ENCODE measurements at places on chromosomes 2 and 18.

GRCh38 chr2:214565246-214565645 lies 154.4 kb downstream of the VWC2L start:
- no peak for DNase-seq

GRCh38 chr2:105104208-105104731 lies 66.4 kb downstream of the MRPS9 start:
- no peak for DNase-seq

DNA sequence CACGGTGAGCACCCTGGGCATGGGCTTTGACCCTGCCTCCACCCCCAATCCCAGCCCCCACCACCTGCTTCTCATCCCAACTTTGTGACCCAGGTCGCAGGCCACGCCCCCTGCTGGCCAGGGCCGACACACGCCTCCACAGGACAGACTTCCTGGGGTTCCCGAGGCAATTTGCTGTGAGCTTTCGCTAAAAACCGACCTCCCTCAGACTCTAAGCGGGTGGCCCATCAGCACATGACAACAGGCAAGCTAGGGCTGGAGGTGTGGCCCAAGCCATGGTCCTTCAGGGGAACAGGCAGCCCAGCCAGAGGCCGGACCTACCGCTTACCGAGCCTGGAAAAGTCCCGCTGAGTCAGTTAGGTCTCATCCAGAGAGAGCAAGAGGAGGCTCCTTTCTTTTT lies 31.9 kb downstream of the C1QL2 start:
- no peak for DNase-seq

GRCh38 chr18:45171679-45172191 lies 443.5 kb upstream of the SLC14A2 start:
- DNase-seq: no peak

DNA sequence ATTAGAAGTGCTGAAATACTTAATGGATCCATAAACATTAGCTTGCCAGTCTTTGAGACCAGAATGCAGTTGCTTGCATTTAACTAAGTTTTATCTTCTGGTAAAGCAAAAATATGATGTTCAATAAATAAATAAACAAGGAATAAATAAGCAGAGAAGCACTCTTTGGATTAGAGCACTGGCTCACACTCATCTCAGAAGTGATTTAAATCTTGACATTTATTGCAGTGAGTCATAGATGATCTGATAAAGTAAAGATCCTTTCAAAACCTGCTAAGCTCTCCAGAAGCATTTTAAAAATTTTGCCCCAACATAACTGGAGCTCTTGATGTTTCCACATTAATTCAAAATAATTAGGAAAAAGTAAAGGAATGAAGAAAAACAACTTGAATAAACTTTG lies 66.8 kb downstream of the KYNU start:
- no peak for DNase-seq

DNA sequence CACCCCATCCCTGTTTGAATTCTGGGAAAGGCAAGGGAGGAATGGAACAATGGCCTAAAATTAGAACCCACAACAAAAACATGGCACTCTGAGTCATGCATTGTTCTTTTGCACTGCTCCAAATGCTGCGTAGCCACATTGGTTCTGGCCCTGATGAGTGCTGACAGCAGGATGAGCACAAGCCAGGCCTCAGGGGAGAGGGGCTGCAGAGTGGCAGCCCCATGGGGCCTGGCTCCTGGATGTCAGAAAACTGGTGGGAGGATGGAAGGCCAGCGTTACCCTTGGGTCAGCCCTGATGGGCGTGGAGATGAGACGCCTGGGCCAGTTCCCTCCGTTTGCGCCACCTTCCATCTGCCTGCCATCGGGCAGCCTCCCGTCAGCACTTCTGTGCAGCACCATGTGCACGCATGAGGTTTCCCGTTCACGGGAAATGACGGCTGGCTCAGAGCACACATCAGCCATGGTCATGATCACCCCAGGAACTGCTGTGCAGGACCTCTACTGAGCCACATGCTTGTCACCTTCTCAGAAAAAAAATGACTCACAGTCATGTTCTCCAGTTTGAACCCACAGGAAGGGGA lies 65.6 kb downstream of the CYP26B1 start:
- DNase-seq: no peak

Data from SW480 (cell line).